Effector memory CD4-positive, alpha-beta T cell (primary cell): ENCODE measurements at places on chromosomes 11 and 22.

GRCh38 chr22:47691152-47691895, 928.9 kb downstream of the TBC1D22A start:
- no peak for DNase-seq

DNA sequence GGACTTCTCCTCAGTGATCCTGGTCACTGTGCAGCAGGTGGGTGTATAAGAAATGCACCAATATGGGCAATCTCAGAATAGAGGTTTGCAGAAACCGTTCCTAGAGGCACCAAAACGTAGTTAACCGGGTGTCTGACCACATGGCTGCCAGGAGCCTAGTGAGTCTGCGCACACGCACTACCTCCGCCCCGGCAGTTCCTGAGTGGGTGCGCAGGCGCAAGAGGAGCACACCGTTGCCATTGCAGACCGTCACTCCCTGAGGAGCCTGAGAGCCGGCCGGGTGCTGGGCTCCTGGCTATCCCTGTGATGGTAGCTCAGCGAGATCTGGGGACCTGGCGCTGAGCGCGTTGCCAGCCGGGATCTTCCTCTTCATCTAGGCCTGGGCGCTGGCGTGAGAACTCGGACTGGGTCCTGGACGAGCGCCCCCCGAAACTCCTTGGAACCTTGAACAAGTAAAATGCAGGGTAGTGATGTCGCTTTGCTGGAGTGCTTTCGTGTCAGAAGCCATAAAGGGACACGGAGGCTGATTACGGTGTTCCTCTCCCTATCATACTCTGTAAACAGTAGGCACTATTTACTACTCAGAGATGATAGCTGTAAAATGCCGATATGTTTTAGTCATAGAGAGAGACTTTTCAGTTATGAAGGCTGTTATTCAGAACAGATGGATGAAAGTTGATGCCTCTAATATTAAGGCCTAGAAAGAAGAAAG, at the start of gene MS4A13:
MS4A13 (plus strand) TSS at position 249 of the 712 bp plus-strand sequence. CDS start 2,692 bp downstream, outside the sequence.
- no peak for DNase-seq

- no peak for DNase-seq
Measured at GRCh38 chr11:86460461-86461385, 86.0 kb downstream of the CCDC81 start.

DNA sequence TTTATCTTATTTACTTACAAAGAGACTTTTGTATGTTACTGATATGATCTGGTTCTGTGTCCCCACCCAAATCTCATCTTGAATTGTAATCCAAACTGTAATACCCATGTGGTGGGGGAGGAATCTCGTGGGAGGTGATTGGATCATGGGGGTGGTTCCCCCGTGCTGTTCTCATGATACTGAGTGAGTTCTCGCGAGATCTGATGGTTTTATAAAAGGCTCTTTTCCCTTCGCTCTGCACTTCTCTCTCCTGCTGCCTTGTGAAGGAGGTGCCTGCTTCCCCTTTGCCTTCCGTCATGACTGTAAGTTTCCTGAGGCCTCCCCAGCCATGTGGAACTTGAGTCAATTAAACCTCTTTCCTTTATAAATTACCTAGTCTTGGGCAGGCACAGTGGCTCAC, 42.4 kb upstream of the WNT7B start:
- DNase-seq, result no peak

- DNase-seq, result no peak
Measured at GRCh38 chr11:12275818-12276217, 101.6 kb upstream of the PARVA start.

DNA sequence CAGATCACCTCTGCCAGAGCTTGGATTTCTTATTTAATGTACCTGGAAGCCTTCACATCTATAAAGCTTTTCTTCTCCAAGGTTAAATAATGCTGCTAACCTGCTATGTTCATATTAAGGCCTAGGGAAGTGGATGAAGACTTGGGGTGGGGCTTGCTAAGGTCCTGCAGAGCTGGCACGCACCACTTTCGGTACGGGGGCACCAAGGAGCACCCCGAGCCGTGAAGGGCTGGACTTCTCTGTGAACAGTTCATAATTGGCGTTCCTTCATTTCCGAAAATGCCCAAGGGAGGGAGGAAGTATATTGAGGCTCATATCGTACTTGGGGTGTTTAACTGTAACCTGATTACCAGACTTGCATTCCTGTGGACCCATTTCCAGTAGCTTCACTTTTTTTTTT, 59.6 kb downstream of the ST14 start:
- DNase-seq, result no peak

DNA sequence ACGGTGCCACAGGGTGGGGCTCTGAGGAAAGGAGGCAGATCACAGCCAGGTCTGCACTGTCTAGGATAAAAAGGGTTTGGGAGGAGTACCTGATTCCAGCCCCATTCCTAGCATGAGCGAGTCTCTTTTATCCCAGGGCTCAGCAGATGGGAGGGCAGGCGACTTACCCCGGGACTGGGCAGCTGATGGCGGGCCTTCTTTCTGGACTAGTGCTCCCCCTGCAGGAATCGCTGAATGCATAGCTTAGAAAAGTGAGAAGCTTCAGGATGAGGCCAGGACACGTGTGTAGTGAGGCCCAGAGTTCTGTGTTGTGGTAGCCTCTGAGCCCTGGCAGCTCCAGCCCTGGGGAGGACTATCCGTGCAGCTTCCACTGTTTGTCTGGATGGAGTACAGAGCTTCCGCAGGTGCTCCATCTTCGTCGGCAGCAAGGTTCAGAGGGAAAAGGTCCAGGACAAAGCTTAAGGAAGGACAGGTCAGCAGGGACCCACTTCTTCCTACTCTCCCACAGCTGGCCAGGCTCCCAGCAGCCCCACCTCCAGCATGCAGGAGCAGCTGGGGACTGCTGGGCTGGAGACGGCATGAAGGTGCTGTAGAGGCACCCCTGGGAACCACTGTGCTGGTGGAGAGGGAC, 30.4 kb downstream of the COMMD9 start:
- DNase-seq, result no peak

DNA sequence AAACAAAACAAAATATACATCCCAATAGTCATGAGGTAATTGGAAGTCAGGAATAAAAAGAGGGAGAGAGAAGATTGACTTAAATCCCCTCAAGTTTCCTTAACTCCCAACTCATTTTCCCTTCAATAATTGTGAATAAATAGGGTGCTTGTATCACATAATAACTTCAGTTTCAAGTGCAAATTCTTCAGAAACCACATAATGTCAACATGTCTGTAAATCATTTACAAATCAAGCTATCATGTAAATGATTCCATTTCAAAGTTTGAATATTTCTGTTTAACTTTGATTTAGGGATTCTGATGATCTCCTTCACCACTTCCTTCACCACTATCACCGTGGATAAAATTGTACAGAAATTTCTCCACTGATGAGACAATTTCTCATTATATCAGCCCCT, 23.2 kb downstream of the CASP5 start:
- DNase-seq, result no peak
